NCI-H446 (cell line): ENCODE measurements at places on chromosomes 16 and 17.
A peak's percentile ranks its signal among the peaks of the same experiment; 100 is the strongest.

DNA sequence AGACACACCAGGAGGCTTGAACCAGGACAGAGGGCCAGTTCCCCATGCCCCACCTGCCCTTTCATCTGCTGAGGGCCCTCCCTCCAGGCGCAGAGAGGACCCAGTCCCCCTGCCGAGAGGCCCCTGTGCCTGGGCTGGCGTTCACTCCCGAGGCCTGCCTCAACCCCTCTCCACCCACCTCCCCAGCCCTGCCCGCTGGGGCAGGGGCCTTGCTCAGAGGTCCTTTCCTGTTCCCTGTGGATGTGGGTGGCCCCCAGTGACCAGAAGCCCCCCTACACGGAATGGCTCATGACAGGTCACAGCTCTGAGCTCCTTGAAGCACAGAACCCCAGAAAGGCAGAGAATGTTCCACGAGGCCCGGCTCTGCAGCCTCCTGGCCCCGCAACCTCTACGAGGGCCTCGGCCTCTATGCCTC is 6.7 kb downstream of the TMC6 start:
- DNase-seq, result no peak

GRCh38 chr17:28487881-28488532 is 14.6 kb downstream of the SLC13A2 start:
- DNase-seq, result no peak

GRCh38 chr16:48831076-48831722 is 221.2 kb upstream of the N4BP1 start:
- DNase-seq, result no peak

GRCh38 chr17:16999931-17000625 is 28.2 kb upstream of the TNFRSF13B start:
- no peak for DNase-seq

DNA sequence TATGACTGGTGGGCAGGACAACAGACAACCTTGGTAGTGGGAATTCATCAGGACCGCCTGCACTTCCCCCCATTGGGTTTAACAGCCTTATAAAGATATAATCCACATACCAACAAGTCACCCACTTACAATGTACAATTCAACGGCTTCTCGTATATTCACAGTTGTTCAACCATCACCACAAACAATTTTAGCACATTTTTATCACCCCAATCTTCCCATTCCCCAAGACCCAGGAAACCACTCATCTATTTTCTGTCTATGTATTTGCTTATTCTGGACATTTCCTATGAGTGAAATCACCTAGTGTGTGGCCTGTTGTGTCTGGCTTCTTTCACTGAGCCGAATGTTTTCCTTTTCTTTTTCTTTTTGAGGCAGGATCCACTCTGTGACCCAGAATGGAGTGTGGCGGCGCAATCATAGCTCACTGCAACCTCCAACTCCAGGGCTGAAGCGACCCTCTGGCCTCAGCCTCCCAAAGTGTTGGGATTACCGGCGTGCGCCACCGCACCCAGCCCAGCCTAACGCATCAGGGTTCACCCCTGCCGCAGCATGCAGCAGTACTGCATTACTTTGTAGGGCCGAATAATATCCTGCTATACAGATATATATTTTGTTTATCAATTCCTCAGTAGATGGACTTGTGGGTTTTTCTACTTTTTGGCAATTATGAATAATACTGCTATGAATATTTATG is 10.9 kb downstream of the ANKS3 start:
- DNase-seq, result no peak

DNA sequence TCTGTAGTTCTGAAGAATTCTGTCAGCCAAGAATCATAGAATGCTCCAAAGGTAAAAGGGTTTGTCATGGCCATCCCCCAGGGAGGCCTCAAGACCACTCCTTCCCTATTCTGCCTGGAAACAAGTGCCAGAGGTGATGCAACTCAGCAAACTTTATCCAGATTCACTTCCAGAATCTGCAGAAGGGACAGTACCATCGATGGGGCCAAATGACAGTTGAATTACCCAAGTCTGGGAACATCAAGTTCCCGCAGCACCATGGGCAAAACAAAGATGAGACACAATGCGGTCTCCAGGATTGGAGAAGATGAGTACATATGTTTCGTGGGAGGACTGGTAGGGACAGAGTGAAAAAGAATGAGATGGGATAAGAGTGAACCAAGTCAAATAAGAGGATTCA is 13.7 kb upstream of the TAT start:
- DNase-seq, result no peak

- DNase-seq, result no peak
Measured at GRCh38 chr17:36665417-36665816, 64.0 kb downstream of the MRM1 start.

DNA sequence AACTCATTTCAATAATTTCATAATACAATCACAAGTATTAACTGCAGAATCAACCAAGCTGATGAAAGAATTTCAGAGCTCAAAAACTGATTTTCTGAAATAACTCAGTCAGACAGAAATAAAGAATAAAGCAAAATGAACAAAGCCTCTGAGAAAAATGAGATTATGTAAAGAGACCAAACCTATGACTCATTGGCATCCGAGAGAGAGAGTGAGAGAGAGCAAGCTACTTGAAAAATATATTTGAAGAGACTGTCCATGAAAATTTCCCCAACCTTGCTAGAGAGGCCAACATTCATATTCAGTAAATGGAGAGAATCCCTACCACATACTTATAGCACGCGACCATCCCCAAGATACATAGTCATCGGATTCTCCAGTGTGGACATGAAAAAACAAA is 1376.4 kb downstream of the CDH11 start:
- no peak for DNase-seq

- no peak for DNase-seq
Measured at GRCh38 chr16:26863931-26864330, 202.8 kb upstream of the C16orf82 start.

GRCh38 chr16:21001262-21001661 is 100.7 kb downstream of the LYRM1 start:
- DNase-seq, result no peak

- DNase-seq, result no peak
Measured at GRCh38 chr17:16880843-16881230, 91.1 kb downstream of the TNFRSF13B start.

- no peak for DNase-seq
Measured at GRCh38 chr17:27951872-27952271, 58.7 kb upstream of the LYRM9 start.

GRCh38 chr17:9729034-9729650 is 62.2 kb downstream of the DHRS7C start:
- DNase-seq, result peak; percentile 53

- no peak for DNase-seq
Measured at GRCh38 chr16:74053826-74054225, 242.8 kb upstream of the PSMD7 start.

DNA sequence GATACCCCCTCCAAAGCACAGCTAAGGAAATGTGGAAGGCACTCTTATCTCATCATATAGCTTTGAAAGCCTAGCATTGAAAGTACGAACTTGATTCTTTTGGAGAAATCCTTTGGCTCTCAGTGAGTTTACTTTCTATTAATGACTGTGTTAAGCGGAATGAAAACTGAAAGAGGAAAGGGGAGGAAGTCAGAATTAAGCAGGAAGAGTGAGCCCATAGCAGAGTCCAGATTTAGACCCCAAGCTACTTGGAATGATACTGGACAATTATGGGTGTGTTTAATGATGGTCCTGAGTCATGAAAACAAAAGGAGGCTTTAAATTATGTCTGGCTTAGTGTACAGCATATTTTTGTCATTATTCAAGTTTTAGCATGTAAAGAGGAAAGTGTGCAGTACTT is 42.2 kb downstream of the TENT4B start:
- DNase-seq, result no peak

DNA sequence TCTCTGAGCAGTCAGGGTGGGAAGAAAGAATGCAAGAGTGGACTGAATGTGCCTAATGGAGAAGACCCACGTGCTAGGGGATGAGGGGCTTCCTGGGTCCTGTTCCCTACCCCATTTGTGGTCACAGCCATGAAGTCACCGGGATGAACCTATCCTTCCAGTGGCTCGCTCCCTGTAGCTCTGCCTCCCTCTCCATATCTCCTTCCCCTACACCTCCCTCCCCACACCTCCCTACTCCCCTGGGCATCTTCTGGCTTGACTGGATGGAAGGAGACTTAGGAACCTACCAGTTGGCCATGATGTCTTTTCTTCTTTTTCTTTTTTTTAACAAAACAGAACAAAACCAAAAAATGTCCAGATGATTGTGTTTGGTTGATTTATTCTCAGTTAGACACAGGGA is 14.1 kb downstream of the IGFBP4 start:
- no peak for DNase-seq

- DNase-seq, result no peak
Measured at GRCh38 chr17:43809121-43809520, 23.8 kb downstream of the MPP3 start.

DNA sequence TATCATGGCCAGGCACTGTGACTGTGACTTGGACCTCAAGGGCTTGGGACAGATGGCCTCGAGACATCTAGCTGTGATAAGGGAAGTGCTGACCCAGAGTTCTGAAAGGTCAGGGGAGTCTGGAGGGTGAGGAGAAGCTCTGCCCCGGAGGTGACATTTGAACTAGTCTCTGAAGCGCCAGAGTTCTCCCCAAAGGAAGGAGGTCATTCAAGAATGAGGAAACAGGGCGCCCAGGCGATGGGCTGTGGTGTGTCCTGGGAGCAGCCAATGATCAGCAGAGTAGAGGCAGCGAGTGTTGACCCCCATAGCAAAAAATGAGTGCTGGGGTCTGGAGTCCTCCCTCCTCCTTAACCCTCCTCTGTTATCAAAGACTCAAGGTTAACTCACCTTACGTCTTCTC is 4.9 kb downstream of the STARD3 start:
- DNase-seq, result no peak

DNA sequence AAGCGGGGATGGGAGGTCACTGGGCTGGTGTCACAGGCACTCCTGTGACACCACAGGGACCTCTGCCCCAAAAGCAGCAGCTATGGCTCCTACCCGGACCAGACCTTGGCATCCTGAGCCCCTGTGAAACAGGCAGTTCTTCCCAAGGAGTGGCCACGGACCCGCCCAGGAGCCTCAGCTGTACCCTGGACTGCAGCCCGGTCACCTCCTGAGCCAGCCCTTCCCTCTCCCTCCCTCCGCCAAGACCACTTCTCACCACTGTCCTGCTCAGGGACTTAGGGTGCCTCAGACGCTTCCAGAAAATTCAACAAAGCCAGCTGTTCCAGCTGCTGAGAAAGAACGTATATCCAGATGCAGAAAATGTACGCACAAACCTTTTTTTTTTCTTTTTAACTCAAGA is 13.9 kb upstream of the NCBP3 start:
- no peak for DNase-seq

DNA sequence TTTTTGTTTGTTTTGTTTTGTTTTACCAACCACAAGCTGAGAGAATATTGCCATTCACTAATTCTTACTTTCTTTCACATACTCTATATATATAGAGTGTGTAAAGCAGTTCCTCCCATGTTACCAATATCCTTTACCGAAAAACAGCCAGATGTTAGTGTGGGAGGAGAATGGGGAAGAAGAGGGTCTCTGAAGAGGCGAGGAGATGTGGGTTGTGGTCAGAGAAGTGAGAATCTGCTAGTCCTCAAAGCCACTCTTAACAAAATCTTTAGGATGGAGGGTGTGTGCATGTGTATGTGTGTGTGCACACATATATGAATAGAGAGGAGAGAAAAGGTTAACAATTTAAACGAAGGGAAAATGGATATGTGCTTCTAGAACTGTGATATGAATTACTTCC is 80.6 kb downstream of the TUBD1 start:
- DNase-seq, result no peak

- no peak for DNase-seq
Measured at GRCh38 chr16:13779676-13780075, 140.3 kb upstream of the ERCC4 start.
